ENCODE measurements at places on chromosomes 16 and 17. TPM values are rescaled to one million over a fixed set of nuclear protein-coding genes. Genes with fewer than 3 reads are reported as not detected.

BICDL2 gene
- total RNA-seq = not detected

GRCh38 chr17:29240968-29241963 is 5.4 kb upstream of the CRYBA1 start:
- DNase-seq = peak; percentile 68

SCGB1C2 gene
- not detected for total RNA-seq

DNA sequence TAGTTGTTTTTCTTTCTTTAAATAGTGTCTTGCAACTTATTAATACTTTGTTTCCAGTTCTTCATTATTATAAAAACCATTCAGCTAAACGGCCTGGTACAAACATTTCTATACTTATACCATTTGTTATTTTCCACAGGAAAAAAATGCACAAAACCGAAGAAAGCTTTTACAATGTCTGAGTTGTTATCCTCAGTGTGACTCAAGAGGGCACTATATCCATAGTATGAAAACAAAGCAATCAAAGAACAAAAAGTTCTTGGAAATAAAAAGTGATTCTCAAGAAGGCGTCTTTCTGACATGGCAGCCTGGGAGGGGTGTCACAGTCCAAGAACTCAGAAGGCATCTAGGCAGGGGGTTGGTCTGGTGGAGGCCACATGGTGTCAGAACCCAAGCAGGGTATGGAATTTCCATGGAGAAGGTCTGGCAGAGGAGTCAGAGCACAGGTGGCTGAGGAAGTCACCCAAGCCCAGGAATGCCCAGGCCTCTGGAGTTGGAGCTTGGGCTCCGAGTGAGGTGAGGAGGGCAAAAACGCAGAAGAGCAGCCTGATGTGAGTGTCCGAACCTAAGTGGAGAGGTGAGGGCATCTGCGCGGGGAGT is 70.9 kb upstream of the ATP2A3 start:
- no peak for DNase-seq

DNA sequence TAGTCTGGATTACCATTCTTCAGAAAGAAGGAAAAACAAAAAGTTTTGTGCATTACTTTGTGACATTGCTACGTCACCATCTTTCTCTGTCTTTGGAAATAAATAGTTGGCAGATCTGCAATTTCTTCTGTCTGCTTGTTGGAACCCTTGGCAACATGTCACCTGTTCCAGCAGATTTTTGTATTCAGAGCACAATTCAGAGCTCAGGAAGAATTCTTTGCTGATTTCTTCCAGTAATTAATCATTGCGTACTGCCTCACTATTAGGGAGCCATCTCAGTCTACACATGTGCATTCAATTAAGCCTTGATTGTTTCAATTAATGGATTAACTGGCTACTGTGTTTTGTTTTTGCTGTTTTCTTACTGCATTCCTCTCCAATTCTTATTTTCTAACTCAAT is 467.2 kb downstream of the CDH8 start:
- no peak for DNase-seq

- no peak for DNase-seq
Measured at GRCh38 chr17:50421308-50422051, 4.5 kb upstream of the ACSF2 start.

GRCh38 chr16:15739950-15740349 is 89.9 kb downstream of the NDE1 start:
- DNase-seq = no peak

GRCh38 chr16:87830673-87831420 is 38.5 kb downstream of the SLC7A5 start:
- no peak for DNase-seq

All from right cardiac atrium (tissue), 5 donors.